ENCODE measurements at places on chromosomes 1 and 21. TPM values are rescaled to one million over a fixed set of nuclear protein-coding genes. Genes with fewer than 3 reads are reported as not detected.

DNA sequence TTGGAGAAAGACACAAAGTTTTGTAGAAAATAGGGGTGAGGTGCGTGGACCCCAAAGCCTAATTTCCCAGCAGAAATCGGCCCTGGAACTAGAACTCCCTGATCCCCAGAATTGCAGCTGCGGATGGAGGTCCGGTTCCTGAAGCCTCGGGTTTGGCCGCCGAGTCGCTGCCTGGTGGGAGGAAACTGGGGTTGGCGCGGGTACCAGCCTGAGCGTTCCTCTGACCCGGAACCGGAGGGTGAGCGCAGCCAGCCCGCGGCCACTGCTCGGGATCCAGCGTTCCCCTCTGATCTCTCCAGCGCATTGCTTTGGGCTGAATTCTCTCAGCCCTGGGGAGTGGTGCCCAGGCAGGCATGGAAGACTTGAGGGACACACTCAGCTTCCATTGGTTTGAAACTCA, 1.6 kb downstream of the ST6GALNAC5 start:
- no peak for DNase-seq

DNA sequence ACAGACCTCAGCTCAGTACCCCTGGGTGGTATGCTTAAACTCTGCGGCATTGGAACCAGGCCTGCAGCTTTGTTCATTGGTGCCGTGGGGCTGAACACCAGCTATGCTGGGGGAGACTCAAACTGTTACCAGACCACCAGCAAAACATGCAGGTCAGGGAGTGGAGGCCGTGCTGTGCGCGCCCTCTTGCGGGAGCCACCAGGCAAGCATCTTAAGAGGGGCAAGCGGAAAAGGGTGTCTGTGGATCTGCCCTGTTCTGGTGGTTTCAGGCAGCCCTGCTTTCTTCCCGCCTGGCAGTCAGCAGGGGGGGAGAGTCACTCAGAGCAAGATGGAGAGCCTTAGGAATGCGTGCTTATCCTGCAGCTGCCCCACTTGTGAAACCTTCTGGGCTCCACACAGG, 276.9 kb upstream of the ZRANB2 start:
- peak; percentile 25 for DNase-seq

The CD53 gene
- 10.3 TPM for total RNA-seq

GRCh38 chr1:94178901-94179300, 58.0 kb upstream of the ABCA4 start:
- no peak for DNase-seq

The FAM3B gene
- 0.49 TPM for total RNA-seq

The UCK2 gene
- total RNA-seq, result 21.2 TPM

- no peak for DNase-seq
Measured at GRCh38 chr1:202068596-202068995, 54.1 kb upstream of the GPR37L1 start.

The DCST1 gene
- not detected for total RNA-seq

DNA sequence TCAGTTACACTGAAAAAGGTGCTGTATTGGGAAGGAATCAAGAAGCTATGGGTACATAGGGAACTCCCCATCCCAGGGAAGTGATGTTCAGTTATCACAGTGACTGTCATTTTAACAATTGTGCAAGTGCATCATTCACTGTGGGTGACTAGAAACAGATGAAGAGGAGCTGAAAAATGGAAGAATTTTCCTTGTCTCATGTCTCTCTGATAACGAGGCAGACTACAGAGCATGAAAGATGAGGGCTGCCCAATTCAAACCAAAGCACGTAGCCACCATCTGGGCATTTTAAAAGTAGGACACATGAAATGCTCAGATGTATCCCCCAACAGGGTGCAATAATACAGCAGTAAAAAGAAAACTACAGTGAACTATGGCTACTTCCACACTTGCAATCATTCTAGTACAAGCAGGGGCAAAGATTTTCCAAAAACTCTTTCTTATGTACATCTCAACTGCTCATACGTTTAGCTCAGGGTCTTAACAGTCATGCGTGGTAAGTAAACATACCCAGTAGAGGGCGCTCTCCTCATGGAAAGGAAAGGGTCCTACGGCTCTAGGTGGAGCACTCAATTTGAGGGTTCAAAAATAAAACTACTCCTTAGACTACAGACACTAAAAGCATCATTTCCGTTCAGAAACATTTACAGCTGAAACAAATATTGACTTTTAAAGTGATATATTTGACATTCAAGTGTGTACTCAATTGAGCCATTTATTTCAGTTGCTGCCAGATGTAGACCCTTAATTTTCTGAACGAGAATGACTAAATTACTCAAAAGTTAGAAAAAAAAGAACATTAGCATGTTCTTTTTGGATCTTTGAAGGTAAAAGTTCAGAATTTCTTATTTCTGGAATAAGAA, 143.2 kb downstream of the KCTD3 start:
- no peak for DNase-seq

The DDOST gene
- 131 TPM for total RNA-seq

DNA sequence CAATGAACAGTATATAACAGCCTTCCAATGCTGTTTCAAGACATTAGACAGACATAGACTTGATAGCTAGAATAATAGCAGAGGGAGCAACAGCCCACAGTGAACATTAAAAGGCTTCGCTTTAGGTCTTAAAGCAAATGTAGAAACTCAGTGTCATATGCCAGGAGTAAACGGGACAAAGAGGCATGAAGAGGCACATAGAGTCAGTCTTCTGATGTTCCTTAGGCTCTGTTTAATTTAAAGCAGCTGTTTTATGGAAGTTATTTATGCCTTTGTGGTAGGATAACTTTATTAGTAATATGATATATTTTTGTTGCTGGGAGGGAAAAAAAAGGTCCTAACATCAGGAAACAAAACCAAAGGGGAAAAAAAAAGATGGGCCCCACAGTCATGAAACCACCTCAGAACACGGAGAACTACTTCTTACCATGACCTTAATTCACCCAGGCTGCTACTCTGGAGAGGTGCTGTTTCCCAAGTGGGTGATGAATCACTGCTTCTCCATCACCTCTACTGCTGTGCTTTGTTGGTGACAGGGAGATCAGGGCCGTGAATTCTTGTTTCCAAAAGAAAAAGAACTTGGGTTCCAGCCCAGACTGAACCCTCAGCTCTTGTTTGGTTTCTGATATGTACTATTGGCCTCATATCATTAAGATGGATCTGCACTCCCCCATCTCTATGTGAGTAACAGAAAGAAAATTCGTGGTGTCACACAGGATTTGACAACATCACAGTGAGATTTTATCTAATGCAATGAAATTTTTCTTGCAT, 616.9 kb downstream of the KIF26B start:
- DNase-seq, result no peak

DNA sequence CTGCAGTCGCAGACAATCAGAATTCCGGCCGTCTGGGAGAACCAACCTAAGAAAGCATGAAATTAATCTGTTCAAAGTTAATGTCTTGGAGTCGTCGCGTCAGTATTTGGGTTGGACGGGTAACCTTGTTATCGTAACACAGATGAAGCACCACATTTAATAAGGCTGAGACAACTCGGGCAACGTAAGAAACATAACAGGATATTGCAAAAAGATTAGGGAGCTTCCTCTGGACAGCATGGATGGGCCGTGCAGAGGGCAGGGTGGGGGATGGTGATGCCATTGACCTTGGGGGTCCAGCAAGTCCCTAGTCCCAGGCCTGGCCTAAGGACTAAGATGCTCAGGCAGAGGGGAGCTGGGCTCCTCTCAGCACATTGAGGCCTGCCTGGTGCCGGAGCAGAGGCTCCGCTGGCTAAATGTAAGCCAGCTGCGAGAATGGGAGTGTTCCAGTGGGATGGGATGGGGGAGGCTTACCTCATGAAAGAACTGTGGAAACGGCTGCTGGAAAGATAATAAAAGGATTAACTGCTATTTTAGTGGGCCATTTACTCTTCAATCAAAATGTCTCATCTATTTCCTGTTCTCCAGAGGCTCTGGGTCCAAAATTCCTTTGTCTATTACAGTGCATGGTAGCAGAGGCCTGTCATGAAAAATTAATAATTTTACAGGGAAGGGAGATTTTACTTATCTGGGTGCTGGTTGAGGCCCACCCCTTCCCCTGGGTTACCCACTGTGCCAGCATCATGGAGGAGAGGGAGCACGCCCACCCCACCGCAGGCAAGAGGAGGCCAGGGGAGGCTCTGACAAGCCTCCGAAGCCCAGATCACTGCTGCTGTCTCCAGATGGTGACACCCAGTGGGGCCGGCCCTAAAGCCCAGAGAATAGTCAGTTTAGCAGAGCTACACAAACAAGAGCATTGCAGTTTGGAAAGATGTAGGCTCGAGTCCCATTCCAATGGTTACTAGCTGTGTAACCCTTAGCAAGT, 131.6 kb downstream of the DMRTB1 start:
- DNase-seq, result no peak

The PLXNA2 gene
- total RNA-seq, result 8.6 TPM

The TP73 gene
- total RNA-seq, result 0.05 TPM

DNA sequence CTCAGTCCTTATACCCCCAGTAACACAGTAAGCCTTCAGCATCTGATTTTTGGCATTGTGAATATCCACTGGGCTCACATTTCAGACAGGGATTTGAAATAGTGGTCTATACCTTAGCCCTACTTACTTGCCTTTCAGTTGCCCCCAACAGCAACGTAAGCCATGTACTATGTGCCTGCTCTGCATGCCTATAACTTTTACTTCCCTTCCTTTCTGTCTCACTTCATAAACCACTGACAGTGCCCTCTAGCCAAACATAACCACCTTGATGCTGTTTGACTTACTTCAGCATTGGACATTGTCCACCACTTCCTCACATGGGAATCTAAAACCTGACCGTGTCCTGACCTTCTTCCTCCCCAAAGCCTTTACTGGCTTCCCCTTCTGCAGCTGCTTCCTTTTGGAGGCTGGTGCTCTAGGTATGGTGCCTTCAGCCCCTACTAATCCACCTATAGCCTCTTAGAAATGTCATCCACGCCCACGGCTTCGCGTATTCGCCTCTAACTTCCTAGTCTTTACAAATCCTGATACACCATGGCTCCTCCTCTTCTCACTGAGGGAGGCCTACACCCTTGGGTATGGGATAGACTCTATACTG, 3.6 kb upstream of the ZNF672 start:
- no peak for DNase-seq

The ZNF593OS gene
- not detected for total RNA-seq

Data from right lobe of liver (tissue), 6 donors.